Fibroblast of skin of right quadriceps (primary cell): ENCODE measurements at places on chromosomes 7 and 10.

- DNase-seq, result peak; percentile 1
Observed at GRCh38 chr7:64849250-64849923, 53.7 kb upstream of the ZNF273 start.

GRCh38 chr10:34815185-34816084 is at the start of gene PARD3:
Gene PARD3, minus strand, starts transcription at chr10:34815296. Its CDS starts 301 bp downstream, at chr10:34814995.
- peak; percentile 64 for DNase-seq

GRCh38 chr10:127243490-127244272 is 47.3 kb upstream of the INSYN2A start:
- peak; percentile 31 for DNase-seq

GRCh38 chr10:24306507-24306875 is 97.6 kb downstream of the KIAA1217 start:
- no peak for DNase-seq

- DNase-seq, result no peak
Observed at GRCh38 chr7:119684763-119685162, 588.2 kb upstream of the KCND2 start.

DNA sequence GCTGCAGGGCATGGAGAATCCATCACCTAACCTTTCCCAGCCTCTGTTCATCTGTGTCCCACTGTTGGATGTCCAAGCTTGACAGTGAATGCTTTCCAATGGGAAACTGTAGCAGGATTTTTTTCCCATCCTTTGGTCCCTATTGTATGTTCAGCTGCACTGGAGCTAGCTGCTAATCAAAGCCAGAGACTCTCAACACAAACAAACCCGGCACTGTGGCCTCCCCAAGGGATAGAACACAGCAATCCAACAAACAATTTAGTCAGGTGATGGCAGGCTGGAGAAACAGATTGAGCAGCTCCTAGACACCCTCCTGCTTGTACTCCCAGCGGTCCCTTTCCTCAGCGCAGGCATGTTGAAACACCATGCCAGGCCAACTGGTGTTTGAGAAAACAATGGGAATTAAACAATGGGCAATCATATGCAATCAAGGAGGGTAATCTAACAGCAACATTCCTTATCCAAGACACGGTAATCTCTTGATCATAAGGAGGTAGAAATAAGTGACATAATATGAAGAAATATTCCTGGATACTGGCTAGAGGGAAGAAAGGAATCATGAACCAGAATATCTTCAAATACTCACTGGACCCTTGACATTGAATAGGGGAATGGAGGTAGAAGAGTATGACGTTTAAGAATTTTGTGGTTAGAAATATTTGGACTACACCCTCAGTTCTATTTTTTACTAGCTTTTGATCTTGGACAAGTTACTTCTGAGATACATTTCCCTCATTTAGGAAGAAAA is 15.0 kb downstream of the PTN start:
- DNase-seq, result no peak

DNA sequence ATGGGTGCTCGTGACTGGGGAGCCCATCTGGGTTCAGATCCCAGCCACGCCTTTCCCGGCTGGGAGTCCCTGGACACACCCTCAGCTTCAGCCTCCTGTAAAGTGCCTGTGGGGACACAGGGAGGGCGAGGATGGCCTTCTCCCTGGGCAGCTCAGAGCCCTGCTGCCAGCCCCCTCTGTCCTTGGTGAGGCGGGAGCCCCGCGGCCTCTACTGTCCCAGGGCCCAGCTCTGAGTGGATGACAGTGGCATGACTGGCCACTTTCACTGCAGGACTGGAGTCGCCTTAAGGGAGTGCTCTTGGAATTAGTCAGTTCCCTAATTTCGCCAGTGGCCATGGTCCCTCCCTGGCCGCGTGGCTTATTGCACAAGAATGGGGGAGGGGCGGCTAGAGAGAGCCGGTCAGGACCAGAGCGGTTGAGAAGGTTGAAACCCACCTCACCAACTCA is 4.6 kb downstream of the BRI3 start:
- DNase-seq, result peak; percentile 28
